ENCODE measurements at places on chromosomes 1 and 21. TPM values are rescaled to one million over a fixed set of nuclear protein-coding genes. Genes with fewer than 3 reads are reported as not detected.
A peak's percentile ranks its signal among the peaks of the same experiment; 100 is the strongest.

The C1orf216 gene
- 7.4 TPM for total RNA-seq

The SLAMF9 gene
- not detected for total RNA-seq

The SPRR1A gene
- total RNA-seq: not detected

The RHBG gene
- not detected for total RNA-seq

The NEGR1 gene
- total RNA-seq: not detected

The SPRR1B gene
- total RNA-seq: not detected

The NDUFS5 gene
- total RNA-seq: 220 TPM

The TMCC2 gene
- 10.5 TPM for total RNA-seq

The CCDC24 gene
- total RNA-seq: 1.2 TPM

DNA sequence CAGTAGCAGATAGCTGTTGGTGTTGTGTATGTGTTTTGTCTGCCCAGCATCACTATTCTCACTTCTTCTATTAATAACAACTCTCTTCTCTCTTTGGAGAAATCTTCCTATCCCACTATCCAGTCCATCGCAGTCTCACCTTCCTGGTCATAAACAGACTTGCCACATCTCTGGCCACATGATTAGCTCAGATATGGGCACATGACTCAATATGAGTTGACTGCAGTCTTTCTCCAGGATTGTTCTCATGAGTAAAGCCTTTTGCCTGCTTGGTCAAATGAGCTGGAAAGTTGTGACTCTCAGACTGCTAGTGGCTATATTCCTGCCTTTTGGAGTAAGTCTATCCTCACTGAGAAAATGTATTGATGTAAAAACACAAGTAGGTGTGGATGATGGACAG lies 32.9 kb upstream of the TADA1 start:
- DNase-seq: no peak

- DNase-seq: no peak
Observed at GRCh38 chr1:214277704-214278635, 3.0 kb upstream of the SMYD2 start.

DNA sequence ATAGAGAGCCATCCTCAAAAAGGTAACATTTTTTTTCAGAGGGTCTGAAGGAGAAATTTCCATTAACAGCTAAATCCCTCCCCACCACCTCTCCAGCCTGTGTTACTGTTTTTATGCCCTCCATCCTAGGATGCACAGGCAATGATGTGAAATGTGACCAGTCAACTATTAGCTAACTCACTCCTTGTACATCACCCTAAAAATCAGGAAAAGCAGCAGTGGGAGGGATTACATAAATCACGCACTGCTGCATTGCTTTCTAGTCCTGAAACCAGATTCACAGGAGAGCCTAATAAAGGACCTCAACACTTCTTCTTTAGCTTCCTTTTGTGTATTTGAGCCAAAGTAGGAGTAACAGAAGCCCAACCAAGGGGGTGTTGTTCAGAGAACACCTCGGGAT lies 66.3 kb downstream of the LMO4 start:
- DNase-seq: no peak

- DNase-seq: no peak
Observed at GRCh38 chr1:206907304-206907991, 10.2 kb downstream of the IL24 start.

DNA sequence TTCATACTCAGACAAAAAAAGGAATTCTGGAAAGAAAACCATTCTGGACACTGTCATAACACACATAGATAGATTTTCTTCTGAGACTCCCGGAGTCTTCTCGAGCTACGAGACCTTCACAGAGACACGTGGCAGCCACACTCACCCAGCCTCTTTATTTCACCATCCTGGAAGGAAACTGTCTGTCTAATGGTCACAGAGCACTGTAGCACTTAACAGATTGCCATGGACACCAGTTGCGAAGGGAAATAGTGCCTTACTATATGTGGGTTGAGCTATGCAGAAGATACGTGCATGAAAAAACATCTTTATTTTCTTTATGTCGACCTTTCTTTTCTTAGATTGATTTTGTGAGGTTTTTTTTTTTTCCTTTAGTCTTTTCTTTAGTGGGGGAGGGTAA lies 57.9 kb downstream of the ZP4 start:
- no peak for DNase-seq

- DNase-seq: no peak
Observed at GRCh38 chr21:43271452-43272020, 102.7 kb downstream of the CRYAA start.

- DNase-seq: no peak
Observed at GRCh38 chr1:101977266-101977665, 19.5 kb downstream of the OLFM3 start.

DNA sequence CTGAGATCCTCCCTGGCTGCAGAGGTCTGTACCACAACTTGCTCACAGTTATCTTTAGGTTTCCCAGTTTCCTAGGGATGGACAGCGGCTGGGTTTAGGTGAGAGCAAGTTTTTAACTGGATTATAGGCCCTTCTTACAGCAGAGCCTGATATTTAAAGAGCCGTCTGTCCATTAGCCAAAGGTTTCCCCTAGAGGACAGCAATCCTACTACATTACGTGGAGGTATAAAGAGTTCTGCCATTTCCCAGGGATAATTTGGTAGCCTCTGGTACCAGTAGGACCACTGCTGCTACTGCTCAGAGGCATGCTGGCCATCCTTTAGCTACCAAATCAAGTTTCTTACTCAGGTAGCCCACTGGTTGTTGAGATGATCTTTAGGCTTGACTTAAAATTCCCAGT lies 21.9 kb upstream of the FCGR2A start:
- no peak for DNase-seq

- no peak for DNase-seq
Observed at GRCh38 chr21:36908260-36908908, 58.1 kb downstream of the HLCS start.

DNA sequence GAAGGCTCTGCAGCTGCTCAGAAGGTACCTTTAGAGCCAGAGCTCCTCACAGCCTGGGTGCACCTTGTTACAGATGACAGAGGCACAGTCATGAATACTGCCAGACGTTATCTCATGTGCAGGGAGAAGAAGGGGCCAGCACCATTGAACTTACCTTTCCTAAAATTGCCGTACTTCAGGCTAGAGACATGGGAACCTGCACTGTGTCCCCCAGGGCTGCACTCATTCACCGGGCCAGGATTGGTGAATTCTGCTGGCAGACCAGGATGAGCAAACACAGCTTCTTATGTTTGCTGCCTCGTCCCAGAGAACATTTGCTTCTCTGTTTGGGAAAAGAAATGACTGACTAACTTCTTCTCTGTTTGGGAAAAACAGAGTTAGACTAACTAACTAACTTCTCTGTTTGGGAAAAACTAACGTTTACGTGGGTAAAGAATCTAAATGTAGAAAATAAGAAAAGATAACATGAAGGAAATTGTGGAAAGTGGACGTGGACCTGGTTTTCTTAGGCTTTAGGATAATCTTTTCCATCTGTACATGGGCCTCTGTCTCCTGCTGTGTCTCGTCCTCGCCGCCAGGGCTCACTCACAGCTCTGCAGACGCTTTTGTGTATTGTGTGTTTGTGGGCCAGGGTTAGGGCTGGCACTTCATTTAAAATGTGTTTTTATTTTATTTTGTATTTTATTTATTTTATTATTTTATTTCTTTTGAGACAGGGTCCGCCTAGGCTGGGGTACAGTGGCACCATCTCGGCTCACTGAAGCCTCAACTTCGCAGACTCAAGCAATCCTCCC lies 9.9 kb downstream of the OBSCN start:
- no peak for DNase-seq

- no peak for DNase-seq
Observed at GRCh38 chr1:155219592-155220031, 11.1 kb downstream of the MTX1 start.

GRCh38 chr1:76998582-76999223 lies 131.4 kb downstream of the ST6GALNAC5 start:
- DNase-seq: no peak

DNA sequence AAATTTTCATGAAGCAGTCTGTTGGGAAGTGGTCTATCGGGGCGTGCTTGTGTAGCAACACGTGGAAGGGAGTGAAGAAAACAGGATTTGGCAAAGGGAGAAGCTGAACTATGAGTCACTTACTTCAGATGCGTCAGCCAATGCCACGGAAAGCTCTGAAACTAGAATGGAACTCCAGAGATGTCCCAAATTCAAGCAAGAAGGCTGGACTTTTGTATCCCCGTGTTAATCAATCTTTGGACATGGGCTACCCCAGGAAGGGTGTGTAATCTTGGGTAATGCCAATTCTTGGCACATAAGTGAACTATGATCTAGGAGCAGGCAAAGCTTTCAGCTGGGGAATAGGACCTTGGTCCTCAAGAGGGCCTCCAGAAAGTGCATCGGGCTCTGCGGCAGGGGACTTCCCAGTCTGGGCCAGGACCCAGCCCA lies 102.6 kb downstream of the ADSS2 start:
- no peak for DNase-seq

- no peak for DNase-seq
Observed at GRCh38 chr1:111364690-111365089, 62.8 kb downstream of the OVGP1 start.

DNA sequence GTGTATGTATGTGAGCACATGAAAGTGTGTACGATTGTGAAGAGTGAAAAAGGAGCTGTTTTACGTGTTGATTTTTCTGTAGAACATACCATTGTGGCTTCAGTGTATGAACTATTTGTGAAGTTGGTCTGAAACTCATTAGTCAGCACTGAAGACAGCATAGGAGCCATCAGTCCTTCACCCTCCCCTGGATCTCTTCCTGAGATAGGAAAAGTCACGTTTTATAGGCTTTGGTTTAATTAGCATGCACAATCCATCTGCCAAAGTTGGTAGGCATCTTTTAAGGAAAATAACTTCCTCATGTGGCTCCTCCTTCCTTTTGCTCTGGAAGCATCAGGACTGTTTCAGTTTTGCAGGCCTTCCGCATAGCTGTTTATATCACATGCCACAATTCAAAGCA lies 1.4 kb upstream of the RABIF start:
- DNase-seq: no peak

DNA sequence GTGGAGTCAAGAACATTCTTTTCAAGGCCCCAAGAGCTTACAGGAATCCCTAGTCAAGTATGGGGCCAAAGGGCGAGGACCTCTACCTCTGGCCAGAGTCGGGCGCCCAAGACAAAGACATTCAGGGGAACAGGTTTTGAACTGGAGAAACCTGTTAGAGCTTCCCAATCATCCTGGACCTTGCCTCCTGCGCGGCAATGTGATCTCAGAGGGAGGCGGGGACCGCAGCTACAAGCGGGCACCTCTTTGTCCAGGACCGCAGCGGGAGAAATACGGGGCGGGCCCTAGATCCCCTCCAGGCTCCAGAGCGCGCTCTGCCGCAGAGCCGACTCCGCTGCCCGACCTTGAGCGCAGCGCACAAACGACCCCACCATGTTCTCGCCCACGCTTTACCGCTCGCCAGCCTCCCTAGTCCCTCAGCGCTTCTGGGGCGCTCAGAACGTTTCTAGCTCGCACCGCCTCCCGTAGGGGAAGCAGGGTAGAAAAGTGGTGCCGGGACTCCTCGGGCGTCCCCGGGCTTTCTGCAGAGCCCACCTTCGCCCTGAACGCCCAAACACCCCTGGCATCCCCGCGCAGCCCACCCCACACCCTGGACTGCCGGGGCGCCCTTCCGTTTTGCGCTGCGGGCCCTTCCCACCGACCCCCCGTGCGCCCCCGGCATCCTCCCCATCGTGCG lies 28.1 kb downstream of the RABIF start:
- DNase-seq: peak; percentile 68

DNA sequence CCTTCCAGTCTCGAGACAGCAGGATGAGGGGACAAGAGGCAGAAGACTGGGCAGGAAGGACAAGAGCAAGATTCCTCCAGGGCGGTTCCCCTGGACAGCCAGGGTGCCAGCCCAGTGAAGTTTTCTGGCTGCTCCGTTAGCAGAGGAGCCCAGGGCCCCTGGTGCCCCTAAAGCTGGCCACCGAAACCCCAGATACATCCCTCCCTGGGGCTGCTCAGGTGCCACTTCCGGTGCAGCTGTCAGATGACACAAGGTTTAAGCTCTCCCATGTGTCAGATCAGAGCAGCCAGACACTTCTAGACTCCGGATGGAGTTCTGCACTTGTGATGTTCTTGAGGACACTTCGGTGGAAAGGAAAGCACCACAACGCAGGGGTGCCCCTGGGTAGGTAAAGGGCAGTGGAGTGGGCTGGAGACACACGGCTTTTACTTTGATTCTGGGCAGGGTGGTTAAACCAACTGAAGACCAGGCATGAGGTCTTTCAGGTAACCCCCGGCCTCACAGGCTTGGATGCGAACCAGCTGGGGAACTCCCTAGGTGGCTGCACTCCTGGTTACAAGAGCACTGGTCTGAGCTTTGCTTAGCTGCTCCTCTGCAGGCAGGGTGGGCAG lies 85.7 kb downstream of the ITPKB start:
- DNase-seq: peak; percentile 75

DNA sequence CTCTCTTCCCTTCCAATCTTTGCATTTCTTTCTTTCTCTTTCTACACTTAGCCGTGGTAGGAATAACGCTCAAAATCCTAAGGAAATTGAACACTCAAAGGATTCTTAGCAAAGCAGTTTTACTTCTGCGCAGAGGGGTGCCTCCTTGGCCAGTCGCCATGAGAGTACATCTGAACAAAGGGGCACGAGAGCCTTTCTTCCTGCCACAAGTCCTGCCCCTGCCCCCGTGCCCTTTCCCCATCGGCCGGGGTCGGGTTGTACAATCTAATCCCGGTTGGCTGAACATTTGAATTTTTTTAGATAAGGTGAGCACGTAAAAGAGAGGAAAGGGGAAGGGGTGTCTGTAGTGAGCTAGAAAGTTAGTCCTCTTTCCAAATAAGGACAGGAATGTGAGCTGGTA lies 28.6 kb upstream of the COL6A1 start:
- no peak for DNase-seq

DNA sequence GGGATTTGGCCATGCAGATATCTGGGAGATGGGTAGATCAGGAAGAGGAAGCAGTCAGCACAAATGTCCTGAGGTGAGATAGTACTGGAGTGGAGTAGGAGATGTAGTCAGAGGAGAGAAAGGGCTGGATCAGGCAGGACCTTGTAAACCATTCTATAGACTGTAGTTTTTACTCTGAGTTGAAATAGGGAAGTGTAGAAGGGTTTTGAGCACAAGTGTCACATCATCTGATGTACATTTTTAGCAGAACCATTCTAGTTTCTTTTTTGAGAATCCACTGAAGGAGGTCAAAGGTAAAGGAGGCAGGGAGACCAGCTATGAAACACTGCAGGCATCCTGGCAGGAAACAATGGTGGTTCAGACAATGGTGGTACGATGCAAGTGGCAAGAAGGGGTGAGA lies 194.6 kb upstream of the RRP15 start:
- no peak for DNase-seq

GRCh38 chr1:153532769-153533599 lies 2.8 kb downstream of the S100A6 start:
- DNase-seq: peak; percentile 91

- peak; percentile 29 for DNase-seq
Observed at GRCh38 chr1:41656068-41656467, 171.6 kb upstream of the EDN2 start.

- DNase-seq: no peak
Observed at GRCh38 chr1:203828503-203828902, 32.9 kb upstream of the SNRPE start.

Measured in activated CD4-positive, alpha-beta T cell treated with anti-CD3 and anti-CD28 coated beads for 36 hours (primary cell).